ENCODE measurements at places on chromosomes 5 and 9.

DNA sequence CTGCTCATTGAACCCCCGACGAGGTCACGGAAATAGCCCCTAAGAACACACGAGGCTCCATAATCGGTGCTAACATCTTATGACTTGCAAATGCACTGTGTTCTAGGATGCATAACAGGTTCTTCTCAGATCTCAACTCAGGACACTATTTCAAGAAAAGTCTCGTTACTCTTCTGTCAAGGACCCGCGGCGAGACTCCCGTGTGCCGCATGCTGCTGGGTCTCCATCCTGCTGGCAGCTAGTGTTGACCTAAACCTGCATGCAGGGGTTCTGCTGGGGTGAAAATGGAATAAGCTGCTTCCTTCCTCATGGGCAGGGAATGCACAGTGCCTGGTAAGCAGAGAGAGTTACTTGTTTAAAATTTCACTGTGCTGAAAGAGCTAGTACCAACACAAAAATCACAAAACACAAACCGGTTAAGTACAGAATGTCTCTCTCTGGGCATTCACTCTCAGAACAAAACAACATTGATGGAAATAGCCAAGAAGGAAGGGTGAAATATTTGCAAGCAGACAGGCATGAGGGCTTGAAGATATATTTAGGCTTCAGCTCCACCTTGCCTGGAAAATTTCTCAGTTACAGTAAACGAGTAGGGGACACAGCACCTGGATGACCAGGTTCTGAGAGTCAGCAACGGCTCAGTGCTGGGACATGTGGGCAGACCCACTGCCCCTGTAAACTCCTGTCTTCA is 416.5 kb downstream of the GADD45G start:
- no peak for DNase-seq

- no peak for DNase-seq
These were observed 19.8 kb downstream of the IFT74 start for GRCh38 chr9:26975728-26976707.

DNA sequence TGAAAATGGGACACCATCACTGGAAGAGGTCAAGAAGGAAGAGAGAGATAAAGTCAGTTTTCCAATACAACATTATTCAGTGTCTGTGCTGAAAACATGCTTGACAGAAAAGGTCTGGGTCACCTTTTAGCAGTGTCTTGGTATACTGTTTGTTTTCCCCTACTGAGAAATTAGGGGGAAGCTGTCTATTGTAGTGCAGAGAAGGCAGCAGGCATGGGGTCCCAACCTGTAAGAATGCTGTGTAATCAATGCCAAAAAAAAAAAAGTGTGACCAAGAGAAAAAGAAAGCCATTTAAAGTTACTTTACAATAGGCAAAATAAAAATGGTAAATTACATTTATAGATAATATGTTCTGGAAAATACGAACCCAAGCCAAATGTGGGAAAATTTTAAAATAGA is 139.3 kb downstream of the RAB3C start:
- DNase-seq = no peak

- DNase-seq = no peak
These were observed 35.2 kb downstream of the FAT2 start for GRCh38 chr5:151555760-151556576.

DNA sequence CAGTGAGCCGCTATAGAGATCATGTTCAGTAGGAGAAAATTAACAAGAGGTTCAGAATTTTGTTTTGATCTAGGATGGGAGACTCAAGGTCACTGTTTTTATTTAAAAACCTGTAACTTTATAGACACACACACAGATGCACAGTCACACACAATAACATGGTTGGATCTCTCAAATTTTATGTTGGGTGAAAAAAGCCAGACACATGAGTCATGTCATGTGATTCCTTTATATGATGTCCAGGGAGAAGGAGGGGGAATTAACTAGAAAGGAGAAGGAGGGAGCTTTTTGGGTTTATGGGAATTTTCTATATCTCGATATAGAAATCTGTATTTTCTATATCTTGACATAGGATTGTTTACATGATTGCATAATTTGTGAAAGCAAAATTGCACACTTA is 17.1 kb downstream of the C6 start:
- DNase-seq = no peak
